ENCODE measurements at places on chromosomes 7 and 10. TPM values are rescaled to one million over a fixed set of nuclear protein-coding genes. Genes with fewer than 3 reads are reported as not detected.

Gene ATOH7
- not detected for total RNA-seq

Gene OPN1SW
- total RNA-seq = not detected

Gene SLC29A3
- total RNA-seq = 4.5 TPM

Gene CLCN1
- total RNA-seq = not detected

Gene AQP1
- total RNA-seq = not detected

Gene TMEM130
- not detected for total RNA-seq

Gene SFXN2
- total RNA-seq = 28.6 TPM

Gene VAX1
- not detected for total RNA-seq

Gene TMEM72
- total RNA-seq = not detected

Data from T-helper 2 cell treated with Interferon-gamma antibody and Interleukin-4, amounts not matched to agents 100 ng/mL and 5 ng/mL, for 36 hours (primary cell).